ENCODE measurements at places on chromosomes 5 and 9. TPM values are rescaled to one million over a fixed set of nuclear protein-coding genes. Genes with fewer than 3 reads are reported as not detected.

Gene PPIC
- total RNA-seq: 59.7 TPM

Gene GDF9
- total RNA-seq: 0.55 TPM

Gene IL13
- total RNA-seq: not detected

Gene WDR31
- 1.8 TPM for total RNA-seq

Gene SLC6A18
- total RNA-seq: not detected

Gene IL5
- total RNA-seq: not detected

Gene DMRT3
- total RNA-seq: not detected

Gene PAEP
- not detected for total RNA-seq

Gene GCNT1
- total RNA-seq: 5.8 TPM

Gene CRHBP
- 0.54 TPM for total RNA-seq

Gene FAM221B
- not detected for total RNA-seq

- no peak for DNase-seq
Observed at GRCh38 chr9:110128664-110129329, 79.2 kb downstream of the C9orf152 start.

GRCh38 chr5:140509898-140510297, 37.6 kb upstream of the EIF4EBP3 start:
- no peak for DNase-seq

GRCh38 chr5:105726093-105726492, 1944.6 kb downstream of the EFNA5 start:
- no peak for DNase-seq

- DNase-seq: no peak
Observed at GRCh38 chr9:29741169-29741568, 2167.9 kb upstream of the C9orf72 start.

DNA sequence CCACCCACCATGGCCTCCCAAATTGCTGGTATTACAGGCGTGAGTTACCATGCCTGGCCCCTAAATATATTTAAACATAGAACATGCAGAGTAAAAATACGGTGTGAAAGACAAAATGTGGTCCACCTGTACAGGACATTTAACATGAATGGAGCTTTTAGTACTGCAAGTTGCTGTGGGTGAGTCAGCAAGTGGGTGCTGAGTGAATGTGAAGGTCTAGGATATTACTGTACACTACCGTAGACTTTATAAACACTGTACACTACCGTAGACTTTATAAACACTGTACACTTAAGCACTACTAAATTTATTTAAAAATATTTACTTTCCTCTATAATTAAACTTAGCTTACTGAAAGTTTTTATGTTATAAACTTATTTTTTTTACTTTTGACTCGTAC, 317.8 kb downstream of the PRDM9 start:
- no peak for DNase-seq

- DNase-seq: no peak
Observed at GRCh38 chr9:38041564-38042243, 27.3 kb downstream of the SHB start.

DNA sequence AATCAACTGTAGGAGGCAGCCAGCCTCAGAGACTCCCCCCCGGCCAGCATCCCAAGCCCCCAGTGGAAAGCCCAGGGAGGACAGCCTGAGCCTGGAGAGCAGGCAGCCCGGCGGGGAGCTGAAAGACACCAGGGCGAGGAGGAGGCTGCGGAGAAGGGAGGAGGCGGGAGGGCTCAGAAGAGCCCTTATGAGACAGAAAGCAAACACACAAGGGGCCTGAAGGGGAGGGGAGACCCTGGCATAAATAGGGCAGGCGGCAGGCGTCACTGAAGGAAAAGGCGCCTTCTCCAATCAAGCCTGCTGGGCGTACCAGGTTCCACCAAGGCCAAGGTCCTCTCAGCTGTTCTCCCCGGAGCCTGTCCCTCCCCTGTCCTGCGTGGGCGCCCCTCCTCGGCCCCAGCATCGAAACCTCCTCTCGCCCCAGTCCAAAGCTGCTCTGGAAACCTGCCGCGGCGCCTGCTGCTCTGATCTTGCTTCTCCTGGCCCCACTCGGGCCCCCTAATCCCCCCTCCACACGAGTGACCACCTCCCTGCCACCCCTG, 1.3 kb downstream of the SLC9A3 start:
- no peak for DNase-seq

- no peak for DNase-seq
Observed at GRCh38 chr5:26700759-26701384, 337.5 kb downstream of the CDH9 start.

GRCh38 chr5:38071831-38072694, 186.3 kb upstream of the EGFLAM start:
- no peak for DNase-seq

DNA sequence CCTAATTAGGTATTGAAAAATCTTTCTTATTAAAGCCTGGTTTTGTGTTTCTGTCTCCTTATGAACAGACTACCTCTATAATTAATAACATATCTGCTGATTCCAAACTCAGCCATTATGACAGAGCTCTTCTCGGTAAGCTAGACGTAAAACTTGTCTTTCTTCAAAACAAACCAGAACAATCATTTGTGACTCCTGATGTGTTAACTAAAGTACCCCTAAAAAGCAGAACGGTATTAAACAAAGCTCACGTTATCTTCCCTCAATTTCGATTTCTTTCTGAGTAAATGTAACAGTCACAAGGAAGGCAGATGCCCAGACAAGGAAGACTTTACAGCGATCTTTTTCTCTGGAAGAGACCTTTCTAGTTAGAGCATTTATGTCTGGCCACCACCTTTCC, 1.8 kb downstream of the SEMA5A start:
- DNase-seq: no peak

DNA sequence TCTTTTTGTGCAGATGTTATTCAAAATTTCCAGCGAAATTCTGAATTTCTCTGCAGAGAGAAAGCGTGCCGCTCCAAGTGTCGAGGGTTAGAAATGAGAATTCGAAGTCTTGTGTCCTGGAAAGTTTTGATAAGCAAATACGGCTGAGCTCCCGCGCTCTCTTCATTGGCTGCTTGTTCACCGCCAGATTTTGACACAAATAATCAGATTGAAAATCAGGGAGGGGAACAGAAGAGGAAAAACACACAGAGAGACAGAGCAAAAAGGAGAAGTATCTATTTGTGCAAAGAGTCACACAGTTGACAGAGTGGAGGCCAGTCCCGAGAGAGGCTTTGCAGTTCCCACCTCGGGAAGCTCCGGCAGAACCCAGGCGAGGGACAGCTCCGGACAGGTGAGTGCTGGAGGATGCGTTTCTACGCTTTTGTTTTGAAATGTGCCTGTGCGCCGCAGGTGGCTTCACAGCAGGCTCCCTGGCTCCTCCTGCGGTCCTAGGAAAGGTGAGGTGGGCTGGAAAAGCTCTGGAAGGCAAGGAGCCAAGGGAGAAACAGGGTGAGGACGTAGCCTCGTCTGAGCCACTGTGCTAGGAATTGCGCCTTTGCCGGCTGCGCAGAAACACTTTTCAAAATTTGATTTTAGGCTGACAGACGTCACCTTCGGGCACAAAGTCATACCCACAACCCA, at the start of gene GFI1B:
Gene GFI1B (plus strand): TSS at position 244 of the 681 bp plus-strand sequence. CDS start 7,985 bp downstream, outside the sequence.
- no peak for DNase-seq

- no peak for DNase-seq
Observed at GRCh38 chr5:38753141-38753540, 92.7 kb upstream of the OSMR start.

- no peak for DNase-seq
Observed at GRCh38 chr9:12538842-12539579, 154.2 kb upstream of the TYRP1 start.

DNA sequence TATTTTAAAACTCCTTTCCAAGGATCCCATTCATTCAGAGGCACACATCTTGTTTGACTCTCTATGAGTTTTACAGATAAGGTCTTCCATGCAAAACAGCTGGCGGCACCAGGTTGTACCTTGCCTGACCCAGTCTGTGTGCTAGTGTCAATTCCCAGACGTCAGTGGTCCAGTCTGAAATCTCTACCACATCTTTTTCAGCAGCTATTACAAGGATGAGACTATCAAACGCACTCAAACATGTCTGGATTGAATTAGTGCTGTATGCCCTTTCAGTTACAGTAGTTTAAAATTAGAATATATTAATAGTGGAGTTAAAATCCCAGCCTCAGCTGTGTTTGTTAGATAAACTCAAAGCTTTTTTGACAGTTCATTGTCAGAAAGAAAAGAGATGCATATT, 11.7 kb downstream of the CDC14B start:
- no peak for DNase-seq
